ENCODE measurements at places on chromosomes 1 and 21.

DNA sequence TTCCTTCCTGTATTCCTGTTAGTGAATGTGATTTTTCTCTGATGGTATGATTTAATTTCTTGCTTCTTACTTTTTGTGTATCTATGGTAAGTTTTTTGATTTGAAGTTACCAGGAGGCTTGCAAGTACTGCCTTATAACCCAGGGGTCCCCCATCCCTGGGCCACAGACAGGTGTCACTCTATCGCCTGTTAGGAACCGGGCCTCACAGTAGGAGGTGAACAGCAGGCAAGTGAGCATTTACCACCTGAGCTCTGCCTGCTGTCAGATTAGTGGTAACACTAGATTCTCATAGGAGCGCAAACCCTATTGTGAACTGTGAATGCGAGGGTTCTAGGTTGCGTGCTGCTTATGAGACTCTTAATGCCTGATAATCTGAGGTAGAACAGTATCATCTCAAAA lies 143.3 kb downstream of the RPS6KC1 start:
- no peak for DNase-seq

GRCh38 chr21:42595283-42596187 lies 57.9 kb upstream of the PDE9A start:
- no peak for DNase-seq

GRCh38 chr1:223006917-223007648 lies 136.0 kb downstream of the TLR5 start:
- DNase-seq: no peak

GRCh38 chr21:27487676-27488075 lies 520.8 kb upstream of the ADAMTS5 start:
- no peak for DNase-seq

DNA sequence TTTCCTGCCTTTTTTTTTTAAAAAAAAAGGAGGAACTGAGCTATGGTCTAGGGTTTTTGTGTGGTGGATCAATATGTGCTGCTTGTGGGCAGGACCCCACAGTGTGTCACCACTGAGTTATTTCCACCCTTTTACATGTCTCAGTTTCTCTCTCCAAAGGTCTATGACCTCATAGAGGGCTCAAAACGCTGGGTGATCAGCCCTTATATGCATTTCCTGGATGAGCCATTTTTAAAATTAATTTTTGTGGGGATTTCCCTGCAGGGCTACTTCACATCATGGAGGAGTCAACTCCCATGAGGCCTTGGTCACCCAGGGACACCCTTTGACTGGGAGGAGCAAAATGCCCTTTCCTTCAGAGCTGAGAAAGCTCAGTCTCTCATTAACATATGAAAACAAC lies 20.7 kb upstream of the HAO2 start:
- DNase-seq: no peak

DNA sequence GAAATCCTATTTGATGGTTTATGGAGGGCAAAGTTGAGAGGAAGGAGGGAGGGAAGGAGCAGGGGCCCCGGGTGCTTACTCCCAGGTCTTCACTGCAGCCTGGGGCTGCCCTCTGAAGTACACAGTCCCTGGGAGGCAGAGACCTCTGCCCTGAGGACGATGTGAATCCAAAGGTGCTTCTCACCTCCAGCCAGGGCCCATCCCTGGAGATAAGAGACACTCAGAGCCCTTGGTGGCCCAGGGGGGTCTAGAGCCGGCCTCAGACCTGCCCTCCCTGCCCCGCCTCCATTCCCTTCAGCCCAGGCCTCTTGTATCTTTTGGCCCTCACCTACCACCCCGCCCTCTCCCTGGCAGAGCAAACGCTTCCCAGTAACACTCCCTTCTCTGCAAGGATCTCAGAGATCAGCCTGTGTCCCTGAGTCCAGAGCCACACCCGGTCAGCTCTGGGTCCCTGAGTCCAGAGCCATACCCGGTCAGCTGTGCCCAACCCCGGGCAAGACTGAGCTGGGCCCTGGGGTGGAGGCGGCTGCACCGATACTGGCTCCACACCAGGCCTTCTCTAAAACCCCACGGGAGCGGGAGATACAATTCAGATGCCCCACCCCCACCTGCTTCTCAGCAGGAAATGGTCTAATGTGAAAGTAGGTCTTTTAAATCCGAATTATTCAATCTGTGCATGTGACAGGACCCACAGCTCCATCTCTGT lies 3.6 kb upstream of the GNB1 start:
- DNase-seq: no peak

- DNase-seq: no peak
Measured at GRCh38 chr1:235060607-235061470, 67.8 kb downstream of the TOMM20 start.

DNA sequence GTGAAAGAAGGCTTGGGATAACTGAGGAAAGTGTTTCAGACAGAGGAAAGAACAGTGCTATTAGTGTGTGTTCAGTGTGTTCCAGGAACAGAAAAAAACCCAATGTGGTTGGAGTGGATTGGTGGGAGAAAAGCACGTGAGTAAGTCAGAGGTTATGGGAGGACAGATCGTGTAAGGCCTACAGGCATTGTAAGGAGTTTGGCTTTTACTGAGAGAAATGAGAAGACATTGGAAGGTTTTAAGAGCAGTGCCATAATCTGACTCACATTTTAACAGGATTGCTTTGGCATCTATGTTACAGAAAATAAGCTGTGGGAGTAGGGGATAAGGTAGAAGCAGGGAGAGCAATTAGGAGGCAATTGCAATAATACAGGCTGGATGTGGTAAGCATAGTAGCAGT lies 4.8 kb downstream of the ARPC5 start:
- no peak for DNase-seq

- no peak for DNase-seq
Measured at GRCh38 chr1:241235256-241235897, 121.6 kb downstream of the RGS7 start.

GRCh38 chr1:45473302-45473701 lies 17.7 kb downstream of the TESK2 start:
- DNase-seq: no peak

DNA sequence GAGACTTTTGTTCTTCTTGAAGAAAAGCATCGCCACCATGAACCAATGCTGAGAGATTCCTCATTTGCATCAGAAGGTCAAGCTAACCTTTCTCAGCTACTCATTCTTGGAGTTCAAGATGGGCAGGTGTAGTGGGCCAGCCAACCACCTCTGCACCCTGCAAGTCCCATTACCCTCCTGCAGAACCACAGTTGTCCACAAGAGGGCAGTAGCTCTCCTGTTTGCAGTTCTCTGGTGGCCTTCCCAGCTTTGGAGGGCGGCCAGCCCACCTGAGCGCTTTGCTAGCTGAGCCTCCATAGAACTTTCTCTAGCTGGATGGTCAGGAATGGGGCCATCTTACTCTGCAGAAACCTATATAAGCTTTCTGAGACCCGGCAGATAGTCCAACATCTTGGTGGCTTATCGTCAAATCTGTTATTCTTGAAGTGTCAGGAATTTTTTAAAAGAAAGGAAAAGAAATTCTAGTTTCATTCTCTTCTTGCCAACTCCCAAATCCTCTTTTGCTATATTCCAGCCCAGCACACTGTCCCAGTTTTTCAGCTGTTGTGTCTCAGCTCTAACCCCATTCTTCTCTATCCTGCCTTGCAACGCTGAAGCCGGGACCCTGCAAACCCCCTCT lies 11.0 kb upstream of the LMX1A start:
- DNase-seq: peak; percentile 11

DNA sequence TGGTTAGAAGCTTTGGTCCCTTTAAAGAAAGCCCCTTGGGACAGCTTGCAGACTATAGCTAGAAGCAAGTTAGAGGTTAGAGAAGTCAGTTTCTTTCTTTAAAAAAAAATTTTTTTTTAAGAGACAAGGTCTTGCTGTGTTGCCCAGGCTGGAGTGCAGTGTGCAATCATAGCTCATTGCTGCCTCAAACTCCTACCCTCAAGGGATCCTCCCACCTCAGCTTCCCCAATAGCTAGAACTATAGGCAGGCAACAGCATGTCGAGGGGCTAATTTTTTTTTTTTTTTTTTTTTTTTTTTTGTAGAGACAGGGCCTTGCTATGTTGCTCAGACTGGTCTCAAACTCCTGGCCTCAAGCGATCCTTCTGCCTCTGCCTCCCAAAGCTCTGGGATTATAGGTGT lies 44.2 kb upstream of the ZNF326 start:
- DNase-seq: no peak

GRCh38 chr1:162502928-162503327 lies 5.3 kb downstream of the UHMK1 start:
- no peak for DNase-seq

DNA sequence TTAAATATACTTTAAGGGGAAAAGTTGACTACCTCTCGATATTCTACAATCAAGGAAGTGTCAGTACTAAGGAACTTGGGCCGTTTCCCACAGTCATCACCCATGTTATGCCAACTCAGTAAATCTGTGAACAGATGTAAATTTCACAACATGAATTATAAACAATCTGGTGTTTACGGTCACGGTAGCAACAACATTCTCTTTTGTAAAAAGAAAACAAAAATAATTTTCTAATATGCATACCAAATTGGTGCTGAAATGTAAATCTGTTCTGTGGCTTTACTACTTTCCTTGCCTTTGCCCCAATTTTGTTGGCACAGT lies 1.2 kb downstream of the SH3GLB1 start:
- no peak for DNase-seq

DNA sequence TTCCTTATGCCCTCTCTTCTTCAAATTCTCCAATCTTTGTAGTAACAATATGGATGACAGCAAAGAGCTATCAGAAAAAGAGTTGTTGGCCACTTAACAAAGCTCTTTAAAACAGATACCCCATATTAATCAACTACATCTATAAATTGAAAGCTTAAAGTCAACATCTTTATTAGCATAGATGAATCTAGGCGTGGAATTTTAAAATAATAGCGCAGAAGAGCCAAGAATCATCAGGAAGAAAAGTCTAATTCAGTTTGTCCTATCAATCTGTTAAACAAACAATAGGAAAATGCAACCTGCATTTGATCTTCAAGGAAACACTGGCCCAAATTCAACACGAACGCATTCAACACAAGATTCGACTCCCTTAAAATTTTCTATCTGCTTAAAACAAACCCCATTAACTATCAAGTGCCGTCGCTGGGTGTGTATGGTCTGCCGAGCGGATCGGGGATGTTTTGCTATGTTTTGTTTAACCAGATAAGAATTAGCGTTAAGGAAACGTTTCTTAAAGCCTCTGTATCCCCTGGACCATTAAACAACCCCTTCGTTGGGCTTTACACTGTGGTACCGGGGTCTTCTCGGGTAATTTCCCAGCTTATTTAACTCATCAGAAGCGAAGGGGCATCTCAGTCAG lies 1.0 kb downstream of the LYST start:
- DNase-seq: no peak

- no peak for DNase-seq
Measured at GRCh38 chr1:55635856-55636255, 420.7 kb upstream of the USP24 start.

Measured in NCI-H1930 (cell line).